ENCODE measurements at places on chromosomes 2 and 18.

- no peak for DNase-seq
Observed at GRCh38 chr2:172377408-172377807, 50.0 kb upstream of the ITGA6 start.

DNA sequence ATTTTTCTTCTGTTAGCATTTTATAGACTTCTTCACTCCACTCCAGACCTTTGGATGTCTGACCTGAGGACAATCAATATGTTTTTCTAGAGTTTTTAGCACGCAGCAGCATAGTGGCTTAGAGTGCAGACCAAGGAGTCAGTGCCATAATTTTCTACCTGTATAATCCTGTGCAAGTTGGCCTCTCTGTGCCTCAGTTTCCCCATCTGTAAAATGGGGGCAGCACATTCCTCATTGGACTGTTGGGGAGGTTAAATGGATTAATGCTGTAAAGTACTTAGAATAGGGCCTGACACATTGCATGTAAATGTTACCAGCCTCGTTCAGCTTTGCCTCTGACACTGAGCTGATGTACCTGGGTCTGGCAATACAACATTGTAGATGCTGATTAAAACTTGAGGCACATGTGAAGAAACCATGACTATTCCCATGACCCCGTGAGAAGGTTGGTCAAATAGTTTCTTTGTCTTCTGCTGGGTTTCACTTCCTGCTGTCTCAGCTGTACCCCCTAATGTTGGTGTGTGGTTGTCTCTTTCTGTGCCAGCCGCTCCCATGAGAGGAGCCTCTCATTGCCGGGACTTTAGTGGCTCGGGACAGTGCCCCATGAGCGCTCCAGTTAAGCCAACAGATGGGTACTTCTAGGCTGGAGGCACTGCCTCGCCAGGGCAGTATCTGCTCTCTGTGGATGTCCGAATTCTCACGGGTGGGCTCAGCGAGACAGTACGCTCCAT lies 125.3 kb downstream of the SH3RF3 start:
- no peak for DNase-seq

GRCh38 chr18:61435064-61435652 lies 101.9 kb downstream of the CDH20 start:
- DNase-seq = no peak

- no peak for DNase-seq
Observed at GRCh38 chr2:128076461-128077106, 14.4 kb upstream of the UGGT1 start.
